ENCODE measurements at places on chromosomes 7 and 10.
A peak's percentile ranks its signal among the peaks of the same experiment; 100 is the strongest.

DNA sequence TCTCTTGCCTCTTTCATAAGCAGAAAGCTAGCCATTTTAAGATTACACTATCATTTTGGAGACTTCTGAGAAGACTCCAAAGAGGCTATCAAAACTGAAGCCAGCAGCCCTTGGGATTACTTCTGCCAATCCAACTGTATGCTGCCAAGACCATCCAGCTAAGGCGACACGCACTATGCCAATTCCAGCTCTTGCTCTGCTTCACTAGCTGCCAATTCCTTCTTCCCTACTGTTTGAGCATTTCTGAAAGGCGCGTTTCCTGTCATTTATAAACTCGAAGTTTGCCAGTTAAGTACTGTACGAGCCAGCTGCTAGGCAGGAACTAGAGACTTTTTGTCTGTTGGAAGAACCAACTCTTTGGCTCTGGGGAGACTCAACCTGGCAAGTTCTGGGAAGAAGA lies 36.5 kb downstream of the MALSU1 start:
- DNase-seq = no peak

DNA sequence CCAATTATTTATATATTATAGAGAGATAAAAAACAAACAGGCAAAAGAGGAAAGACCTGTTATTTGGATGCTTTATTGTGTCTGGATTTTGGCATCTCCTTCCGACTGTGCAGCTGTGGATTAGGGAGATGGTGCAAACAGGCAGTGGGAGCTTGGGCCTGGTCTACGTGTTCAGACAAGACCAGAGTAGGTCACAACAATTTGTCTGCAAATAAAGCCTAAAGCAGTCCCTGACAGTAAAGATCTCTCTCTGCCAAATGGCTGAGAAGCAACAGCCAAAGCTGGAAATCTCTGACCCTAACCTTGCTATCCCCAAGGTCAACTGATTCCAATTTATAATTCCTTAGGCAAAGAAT lies 82.0 kb downstream of the ABLIM1 start:
- no peak for DNase-seq

DNA sequence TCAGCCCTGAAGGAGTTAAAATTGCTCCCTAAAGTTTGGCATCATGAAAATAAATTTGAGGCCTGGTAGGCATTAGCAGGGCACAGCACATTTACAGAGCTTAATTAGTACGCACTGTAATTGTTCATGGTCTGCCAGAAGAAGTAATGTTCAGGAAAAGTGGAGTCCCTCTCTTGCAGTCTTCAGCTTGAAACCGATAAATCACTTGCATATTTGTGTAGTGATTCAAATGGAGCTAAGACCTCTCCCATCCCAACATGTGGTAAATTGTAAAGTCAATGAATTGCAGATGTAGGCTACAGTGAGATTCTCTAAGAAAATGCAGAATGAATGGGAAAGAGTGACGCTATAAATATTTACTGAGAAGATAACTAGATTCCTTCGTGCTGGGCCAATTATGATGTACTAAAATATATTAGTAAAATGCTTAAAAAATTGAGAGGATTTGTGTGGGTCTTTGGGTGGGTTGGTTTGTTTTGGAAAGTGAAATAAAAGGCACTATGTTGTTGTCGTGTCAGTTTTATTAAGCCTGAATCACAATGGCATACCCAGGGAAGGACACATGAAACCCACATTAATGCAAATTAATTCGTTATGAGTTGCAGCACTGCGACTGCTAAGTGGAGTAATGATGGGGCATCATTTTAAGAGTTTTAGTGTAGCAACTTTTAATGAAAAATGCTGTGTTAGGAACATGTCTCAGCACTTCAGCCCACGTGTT lies 8.4 kb downstream of the TCF7L2 start:
- no peak for DNase-seq

DNA sequence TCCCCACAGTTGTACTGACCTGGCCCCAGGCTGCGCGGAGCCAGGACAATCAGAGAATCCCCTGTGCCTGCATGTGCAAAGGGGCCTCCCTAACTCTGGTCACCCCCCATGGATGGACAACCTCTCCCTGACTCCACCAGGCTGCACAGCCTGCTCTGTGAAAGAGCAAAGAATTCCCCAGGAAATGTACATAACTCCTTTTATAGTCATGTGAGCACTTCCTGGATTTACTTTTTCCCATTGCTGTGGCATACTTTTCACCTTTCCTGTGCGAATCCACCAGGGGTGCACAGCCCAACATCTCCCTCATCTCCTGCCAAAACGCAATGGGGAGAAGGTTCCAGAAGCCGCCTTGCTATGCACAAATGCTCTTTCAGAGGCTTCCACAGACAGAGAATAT lies 27.9 kb downstream of the FGFR2 start:
- no peak for DNase-seq

GRCh38 chr7:147196481-147196880 lies 1079.9 kb downstream of the CNTNAP2 start:
- DNase-seq = peak; percentile 5

DNA sequence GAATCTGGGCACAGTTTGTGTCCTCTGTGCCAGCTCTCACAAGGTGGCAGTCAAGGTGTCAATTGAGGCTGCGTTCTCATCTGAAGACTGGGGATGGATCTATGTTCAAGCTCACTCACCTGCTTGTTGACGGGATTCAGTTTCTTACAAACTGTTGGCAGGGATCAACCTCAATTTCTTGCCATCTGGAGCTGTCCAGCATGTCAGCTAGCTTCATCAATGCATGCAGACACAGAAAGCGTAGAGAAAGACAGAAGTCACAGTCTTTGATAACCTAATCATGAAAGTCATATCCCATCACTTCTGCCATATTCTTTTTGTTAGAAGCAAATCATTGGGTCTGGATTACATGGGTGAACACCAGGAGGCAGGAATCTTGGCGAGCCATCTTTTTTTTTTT lies 32.0 kb upstream of the WAPL start:
- DNase-seq = no peak

DNA sequence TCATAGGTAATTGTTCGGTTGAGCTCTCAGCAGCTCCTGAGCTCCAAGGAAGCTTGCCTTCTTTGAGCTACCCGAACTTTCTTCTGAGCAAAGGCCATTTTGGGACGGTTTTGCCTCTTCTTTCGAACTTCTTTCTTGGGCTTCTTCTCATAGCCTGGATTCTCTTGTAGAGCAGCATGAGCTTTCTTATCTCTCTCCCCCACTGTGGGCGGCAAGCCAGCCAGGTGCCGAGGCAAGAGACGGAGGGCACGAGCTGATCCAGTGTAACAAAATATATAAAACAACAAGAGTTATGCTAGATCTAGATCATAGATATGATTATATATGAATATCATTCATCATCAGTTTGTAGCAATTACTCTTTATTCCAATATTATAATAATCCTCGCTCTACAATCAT lies 16.5 kb upstream of the KNDC1 start:
- DNase-seq = no peak

DNA sequence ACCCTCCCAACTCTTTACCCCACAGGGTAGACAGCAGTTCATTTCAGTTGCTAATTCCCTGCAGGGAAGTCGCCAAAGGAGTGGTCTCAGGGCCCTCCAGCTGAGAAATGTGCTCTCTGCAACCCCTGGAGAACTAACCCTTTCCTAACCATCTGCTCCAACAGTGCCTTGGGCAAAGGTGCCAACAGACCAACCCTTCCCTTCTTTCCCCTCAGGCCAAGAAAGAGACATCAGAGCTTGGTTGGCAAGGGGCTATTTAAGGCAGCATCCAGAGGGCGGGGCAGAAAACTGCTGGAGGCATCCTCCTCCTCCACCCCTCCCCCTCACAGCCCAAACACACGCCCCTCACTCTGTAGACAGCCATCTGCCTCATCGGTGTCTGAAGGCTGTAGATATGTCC lies 1.7 kb downstream of the SORBS1 start:
- DNase-seq = no peak

GRCh38 chr10:77836299-77836820 lies 90.2 kb downstream of the DLG5 start:
- DNase-seq = no peak

GRCh38 chr7:157708919-157709295 lies 372.1 kb downstream of the DNAJB6 start:
- no peak for DNase-seq

DNA sequence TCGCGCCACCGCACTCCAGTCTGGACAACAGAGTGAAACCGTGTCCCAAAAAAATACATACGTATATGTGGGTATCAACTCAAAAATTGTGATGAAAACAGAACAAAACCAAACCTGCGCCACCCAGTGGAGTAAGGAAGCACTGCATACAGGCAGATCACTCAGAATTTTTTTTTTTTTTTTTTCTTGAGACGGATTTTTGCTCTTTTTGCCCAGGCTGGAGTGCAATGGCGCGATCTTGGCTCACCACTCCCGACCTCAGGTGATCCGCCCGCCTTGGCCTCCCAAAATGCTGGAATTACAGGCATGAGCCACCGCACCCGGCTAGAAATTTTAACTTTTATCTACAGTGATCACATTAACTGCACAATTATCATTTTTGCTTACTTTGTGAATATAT lies 9.1 kb upstream of the TMEM236 start:
- DNase-seq = no peak

DNA sequence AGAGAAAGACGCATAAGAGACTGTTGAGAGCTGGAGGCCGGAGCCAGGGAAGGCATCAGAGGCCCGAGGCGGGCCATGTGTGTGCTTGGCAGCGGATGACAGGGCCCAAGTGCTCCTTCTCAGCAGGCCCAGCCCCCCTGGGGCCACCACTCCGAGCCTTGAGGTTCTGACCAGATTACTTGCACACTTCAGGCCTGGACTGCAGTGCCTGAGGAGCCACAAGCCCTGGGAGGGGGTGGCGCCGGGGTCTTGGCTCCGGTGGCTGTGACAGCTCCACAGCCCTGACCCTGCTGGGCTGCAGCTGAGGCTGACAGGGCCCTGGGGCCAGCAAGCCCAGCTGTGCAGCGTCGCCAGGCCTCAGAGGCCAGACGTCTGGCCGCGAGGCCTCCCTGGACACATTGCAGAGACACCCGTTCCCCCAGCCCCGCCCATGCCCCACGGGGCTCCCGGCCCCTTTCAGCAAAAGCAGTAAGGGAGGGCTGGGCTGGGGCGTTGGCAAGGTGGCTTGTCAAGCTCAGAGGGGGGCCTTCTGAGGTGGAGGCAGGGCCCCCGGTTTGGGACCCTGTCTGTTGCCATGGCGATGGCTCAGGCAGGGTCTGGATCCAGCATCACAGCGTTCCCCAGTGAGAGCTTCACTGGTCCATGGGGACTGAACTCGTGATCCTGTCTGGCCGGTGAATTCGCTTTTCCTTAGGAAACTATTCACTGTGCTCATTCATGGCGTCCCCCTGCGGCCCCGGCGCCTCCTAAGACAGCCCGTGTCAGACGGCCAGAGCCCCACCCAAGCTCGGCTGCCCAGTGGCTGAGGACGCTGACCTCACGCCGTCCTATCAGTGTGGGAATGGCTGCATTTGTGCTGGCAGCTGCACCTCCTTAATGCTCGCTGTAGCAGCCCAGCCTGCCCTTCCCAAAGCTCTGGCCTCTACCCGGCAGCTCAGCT lies 5.7 kb downstream of the ELN start:
- DNase-seq = no peak

DNA sequence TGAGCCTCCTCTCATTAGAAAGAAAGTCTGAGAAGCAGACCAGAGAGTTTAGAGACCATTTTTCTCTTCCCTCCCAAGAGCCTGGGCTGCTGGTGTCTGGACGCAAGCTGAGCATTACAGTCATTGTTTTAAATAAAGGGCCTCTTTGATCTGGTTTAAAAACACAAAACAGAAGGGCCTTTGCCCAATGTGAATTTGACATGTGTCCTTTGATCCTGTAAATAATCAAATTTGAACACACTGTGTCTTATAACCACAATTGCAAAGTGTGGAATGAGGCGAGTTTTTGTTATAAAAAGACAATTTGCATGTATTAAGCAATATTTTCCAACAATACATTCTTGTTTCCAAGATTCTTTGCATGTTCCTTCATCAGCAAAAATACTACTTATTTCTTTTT lies 158.5 kb downstream of the C7orf25 start:
- no peak for DNase-seq

DNA sequence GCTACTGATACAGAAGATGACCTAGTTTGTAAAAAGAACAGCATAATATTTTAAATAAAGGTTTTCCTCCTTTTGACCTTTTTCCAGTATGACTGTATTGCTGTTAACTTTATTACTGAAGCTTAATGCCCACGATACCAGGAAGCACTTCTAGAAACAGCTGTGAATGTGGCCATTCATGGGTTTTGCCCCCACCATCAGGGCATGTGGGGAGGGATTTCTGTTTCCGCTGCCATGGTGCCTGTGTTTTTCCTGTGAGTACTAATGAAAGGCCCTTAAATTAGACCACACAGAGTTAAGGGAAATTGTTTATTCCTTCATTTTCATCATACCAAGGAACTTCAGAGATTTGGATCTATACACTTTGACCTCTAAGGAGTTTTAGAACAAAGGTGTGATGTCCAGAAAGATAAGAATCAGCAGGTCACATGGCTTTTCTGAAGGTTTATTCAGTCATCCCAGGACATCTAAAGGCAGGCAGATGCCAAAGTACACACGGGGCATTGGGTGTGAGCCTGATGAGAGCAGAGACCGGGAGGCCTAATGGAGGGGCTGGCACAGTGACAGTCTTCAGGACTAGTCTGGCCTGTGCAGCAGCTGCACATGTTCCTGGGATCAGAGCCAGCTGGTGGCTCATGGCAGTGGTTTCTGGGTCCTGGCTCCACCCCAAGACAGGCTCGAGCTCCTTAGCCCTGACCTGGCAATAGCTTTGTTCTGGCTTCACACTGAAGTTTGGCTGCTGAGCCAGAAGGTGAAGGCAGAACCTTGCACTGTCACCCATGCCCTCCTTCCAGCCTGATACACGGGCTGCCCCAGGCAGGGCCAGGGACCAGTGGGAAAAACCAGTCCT lies 190.9 kb downstream of the REEP3 start:
- peak; percentile 94 for DNase-seq

GRCh38 chr7:52077571-52077970 lies 761.0 kb upstream of the COBL start:
- no peak for DNase-seq

DNA sequence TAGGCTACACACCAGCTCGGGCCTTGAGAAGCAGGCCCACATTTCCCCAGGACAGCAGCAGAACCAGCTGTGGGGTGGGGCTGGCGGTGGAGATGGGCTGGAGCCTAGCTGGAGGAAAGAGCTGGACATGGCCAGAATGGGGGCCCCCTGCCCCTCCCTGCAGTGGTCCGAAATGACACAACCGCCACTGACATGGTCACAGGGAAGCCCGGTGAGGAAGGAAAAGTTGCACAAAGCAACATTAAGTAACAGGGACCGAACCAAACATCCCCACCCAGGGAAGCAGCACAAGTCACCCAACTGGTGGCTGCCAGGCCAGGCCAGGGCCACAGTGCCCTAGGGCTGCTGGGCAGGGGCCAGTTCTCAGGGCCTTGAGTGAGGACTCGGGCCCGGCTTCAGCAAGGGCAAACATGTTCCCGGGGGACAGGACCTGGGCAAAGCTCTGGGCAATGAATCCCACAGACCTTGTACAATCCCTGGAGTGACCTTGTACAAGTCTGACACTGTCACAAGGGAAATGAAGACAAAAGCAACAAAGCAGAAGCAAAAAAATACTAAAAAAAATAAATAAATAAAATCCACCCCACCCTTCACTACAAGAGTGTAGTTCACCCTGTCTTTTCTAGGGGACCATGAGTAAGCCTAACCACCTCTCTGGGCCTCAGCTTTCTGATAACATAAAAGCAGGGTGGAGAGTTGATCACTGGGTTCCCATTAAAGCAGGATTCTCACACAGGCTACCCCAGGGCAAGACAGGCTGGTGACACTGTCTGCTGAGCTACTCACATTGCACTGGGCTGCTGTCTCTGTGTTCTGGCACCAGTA lies 33.0 kb downstream of the PSAP start:
- no peak for DNase-seq

GRCh38 chr7:95593343-95593742 lies 3.0 kb downstream of the PDK4 start:
- no peak for DNase-seq
